Activated CD4-positive, CD25-positive, alpha-beta regulatory T cell (primary cell): ENCODE measurements at places on chromosomes 1 and 21.
A peak's percentile ranks its signal among the peaks of the same experiment; 100 is the strongest.

GRCh38 chr1:83693427-83694126 is 305.4 kb downstream of the TTLL7 start:
- no peak for DNase-seq

- DNase-seq: no peak
Observed at GRCh38 chr1:55792870-55793269, 577.7 kb upstream of the USP24 start.

- DNase-seq: no peak
Observed at GRCh38 chr1:25702101-25702775, 85.6 kb downstream of the MAN1C1 start.

DNA sequence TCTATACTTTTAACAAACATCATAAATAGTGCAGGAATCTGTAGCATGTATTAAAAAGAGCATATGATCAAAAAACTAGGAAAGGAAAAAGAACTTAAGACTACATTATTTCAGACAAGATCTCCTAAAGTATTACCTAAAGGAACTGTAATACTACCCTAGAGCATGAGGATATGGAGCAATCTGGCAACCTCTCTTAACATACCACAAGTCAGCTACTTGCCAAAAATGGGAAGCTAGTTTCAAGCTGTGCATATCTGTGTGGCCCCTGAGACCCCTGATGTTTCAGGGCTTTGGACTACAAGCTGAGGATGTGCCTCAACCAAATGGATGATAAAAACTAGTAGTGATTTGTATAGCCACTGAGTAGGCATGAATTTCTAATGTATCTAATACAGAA is 525.6 kb downstream of the PTBP2 start:
- DNase-seq: no peak

GRCh38 chr1:180252638-180253536 is 22.8 kb downstream of the LHX4 start:
- DNase-seq: peak; percentile 21

DNA sequence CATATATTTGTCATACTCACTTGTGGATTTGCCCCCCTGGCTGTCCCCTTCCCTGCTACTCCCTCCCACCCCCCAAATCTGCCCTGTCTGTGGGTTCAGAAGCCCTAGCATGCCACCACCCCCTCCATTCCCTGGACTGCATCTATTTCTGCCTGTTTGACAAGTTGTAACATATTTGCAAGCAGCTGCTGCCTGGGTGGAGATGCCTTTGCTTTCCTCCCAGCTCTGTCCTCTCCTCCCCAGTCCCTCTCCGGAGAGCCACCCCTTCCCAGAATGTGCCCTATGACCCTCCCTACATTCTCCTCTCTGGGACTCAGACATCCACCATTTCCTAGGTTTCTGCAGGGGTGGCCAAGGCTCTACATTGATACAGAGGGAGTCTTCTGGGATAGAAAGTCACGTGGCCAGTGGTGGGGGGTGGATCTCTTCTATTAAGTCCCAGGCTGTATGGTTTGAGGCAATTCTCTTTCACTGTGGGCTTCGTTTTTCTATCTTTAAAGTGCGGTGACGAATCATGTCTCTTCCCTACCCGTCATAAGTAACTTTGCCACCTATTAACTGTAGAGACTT is 6.0 kb upstream of the MYOG start:
- no peak for DNase-seq

GRCh38 chr1:92749024-92749634 is 35.8 kb downstream of the EVI5 start:
- no peak for DNase-seq

DNA sequence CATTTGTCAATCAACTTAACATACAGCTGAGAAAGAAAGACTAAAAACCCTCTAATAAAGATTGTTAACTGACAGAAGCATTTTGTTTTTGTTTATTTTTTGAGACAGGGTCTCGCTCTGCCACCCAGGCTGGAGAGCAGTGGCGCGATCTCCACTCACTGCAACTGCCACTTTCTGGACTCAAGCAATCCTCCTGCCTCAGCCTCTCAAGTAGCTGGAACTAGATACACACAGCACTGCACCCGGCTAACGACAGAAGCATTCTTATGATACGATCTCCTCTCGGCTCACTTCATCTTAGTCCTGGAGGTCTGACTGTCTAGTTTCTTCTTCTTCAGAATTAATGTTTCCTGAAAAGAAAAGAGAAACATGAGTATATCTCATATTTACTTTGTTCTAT is 23.5 kb downstream of the RSPH1 start:
- no peak for DNase-seq

DNA sequence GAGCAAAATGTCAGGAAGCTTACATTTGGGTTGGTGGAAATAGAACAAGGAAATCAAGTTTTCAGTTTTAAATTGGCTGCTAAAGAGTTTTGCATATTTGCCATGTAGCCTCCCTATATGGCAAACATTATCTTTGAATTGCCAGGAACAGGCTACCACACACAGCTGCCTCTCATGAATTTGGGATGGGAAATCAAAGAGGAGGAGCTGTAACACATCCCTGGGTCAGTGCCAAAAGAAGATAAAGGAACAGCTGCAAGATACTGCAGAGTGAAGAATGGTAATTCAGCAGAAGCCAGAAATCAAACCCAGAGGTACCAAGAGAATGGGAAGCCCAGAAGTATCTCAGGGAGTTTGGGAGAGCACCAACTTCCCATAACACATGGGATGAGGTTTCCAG is 18.6 kb upstream of the RASAL2 start:
- no peak for DNase-seq

DNA sequence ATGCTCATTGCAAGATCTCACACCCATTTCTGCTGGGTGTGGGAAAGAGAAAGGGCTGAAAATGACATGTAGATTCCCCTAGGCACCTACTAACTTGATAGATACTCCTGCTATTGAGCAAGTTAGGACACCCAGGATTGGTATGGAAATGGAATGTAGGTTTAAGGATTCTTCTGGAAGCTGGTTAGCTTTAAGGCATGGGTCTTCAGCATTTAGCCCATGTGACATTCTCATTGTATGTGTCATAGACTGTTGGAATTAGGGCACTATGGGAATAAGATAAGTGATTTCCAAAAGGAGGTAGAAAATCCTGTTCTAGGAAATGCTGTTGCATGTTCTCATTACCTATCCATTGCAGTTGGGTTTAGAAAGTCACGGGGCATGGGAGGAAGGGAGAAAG is 76.2 kb downstream of the DISC1 start:
- DNase-seq: no peak

DNA sequence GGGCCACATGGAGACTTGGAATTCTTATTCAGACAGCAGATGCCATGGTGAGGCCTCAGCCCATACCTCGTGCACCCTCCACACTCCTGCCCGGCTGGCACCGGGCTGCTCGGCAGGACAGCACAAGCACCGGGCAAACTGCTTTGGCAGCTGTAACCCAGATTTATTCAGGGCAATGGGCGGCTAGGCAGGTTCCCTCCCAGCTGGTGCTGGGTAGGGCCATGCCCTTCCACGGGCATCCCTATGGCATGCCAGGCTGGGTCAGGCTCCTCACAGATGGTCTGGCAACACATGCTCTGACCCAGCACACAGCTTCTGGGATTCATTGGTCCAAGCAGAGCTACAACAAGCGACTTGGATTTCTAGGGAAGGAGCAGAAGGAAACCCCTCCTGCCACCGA is 53.4 kb downstream of the ATP1A1 start:
- DNase-seq: no peak

- DNase-seq: no peak
Observed at GRCh38 chr1:221040691-221041285, 161.5 kb downstream of the HLX start.

- no peak for DNase-seq
Observed at GRCh38 chr1:186623551-186623950, 56.7 kb downstream of the PTGS2 start.

- no peak for DNase-seq
Observed at GRCh38 chr1:44256762-44257554, 43.7 kb downstream of the DMAP1 start.

- DNase-seq: no peak
Observed at GRCh38 chr1:82893712-82894470, 1093.2 kb downstream of the ADGRL2 start.

DNA sequence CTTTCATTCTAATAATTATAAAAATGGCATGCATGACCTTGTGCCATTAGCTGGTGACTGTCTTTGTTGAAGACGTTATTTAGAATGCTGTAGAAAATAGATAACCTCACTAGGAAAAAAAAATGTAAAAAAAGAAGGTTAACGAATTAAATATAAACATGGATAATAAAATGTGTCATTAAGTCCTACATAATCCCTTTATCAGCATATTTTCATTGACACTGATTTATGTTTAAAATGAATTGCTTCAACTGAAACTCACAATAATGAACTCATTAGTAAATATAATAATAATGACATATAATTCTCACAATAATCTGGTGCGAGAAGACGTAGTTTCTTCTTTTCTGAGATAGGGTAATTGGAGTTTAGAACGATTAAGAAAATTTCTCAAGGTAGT is 4.7 kb downstream of the TMPRSS15 start:
- no peak for DNase-seq

DNA sequence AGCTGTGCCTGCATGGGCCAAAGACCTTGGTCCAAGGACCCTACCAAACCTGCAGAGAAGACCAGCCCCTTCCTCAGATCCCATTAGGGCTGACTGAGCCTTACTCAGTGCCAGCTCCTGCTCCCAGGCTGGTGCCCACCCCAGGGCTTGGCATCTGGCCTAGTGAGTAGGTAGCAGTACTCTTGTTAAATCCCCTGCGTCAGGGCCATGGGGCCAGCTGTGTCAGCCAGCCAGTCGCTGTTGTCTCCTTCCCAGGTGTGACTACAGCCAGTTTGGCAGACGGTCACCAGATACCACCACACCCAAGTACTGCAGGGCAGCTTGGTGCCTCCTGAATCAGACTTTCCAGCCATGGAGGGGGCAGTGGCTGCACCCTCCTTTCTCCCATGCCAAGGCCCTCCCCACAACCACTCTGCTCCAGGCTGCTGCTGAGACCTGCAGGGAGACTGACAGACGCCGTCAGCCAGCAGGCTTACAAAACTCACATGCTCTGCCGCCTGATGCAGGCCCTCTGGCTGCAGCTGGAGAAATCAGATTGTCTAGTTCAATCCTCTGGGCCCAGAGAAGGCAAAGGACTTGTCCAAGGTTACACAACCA is 3.0 kb downstream of the TENT5B start:
- DNase-seq: no peak

GRCh38 chr1:114756009-114756892 is 1.5 kb downstream of the CSDE1 start:
- DNase-seq: no peak

DNA sequence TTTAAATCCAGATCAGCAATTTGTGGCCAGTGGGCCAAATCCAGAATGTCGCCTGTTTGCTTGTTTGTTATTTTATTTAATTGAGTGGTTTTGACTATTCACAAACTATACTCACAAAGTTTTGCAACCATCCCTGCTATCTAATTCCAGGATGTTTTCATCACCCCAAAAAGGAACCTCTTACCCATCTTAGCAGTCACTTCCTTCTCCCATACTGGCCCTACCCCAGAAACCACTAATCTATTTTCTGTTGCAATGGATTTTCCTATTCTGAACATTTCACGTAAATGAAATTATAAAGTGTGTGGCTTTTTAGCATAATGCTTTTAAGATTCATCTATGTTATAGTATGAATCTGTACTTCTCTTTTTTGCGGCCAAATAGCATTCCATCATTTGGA is 41.3 kb downstream of the WDTC1 start:
- no peak for DNase-seq

DNA sequence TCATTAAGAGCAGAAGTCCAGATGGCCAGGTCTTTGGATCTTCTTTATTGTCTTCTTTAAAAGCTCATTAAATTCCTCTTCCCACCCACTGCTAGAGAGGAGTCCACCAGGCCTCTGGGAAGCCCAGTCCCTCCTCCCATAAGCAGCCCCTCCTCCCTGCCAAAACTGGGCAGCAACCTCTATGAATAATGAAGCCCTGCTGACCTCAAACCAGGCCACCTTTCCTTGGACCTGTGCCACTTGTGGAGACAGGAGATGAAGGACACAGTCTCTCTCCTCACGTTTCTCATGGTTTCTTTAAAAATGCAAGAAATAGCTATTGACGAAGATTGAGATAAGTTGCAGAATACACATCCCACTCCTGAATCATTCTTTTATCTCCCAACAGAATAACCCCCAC is 112.8 kb downstream of the EDEM3 start:
- DNase-seq: no peak

GRCh38 chr1:200483491-200484143 is 73.8 kb upstream of the ZNF281 start:
- DNase-seq: peak; percentile 43
